ENCODE measurements at places on chromosomes 4 and X.
A peak's percentile ranks its signal among the peaks of the same experiment; 100 is the strongest.

DNA sequence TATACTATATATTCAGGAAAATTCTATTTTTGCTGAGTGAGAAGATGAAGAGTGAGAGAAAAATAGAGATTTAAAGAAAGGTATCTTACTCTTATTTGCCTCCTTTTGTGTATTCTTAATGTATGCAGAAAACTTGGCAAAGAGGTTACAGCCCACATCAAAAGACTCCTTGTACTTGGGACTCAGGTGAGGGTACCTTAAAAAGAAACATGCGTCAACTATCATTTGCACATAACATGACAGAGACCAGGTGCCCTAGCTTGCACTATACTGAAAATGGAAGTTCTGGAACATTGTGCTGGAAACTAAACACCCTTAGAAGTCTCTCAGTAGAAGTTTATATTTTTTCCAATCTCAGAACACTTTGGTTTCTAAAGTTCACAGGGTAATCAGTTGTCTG is 15.6 kb upstream of the RAB39B start:
- no peak for DNase-seq

DNA sequence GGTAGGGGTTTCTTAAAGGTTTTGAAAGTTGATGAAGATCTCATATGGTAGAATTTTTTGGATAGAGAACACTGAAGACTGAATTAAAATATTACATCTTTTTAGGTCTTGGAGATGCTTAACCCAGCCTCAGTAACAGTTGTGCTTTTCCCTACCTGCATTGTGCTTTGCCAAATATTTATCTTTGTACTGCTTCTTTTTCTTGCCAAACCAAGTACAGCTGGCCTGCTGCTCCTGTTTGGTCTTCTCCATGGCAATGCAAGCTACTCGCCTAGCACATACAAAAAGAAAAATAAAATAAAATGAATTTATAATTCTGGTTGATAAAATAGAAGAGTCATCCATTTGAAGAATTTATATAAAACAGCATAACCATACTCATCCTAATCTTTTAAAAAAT is 95.4 kb downstream of the NYX start:
- DNase-seq, result no peak

DNA sequence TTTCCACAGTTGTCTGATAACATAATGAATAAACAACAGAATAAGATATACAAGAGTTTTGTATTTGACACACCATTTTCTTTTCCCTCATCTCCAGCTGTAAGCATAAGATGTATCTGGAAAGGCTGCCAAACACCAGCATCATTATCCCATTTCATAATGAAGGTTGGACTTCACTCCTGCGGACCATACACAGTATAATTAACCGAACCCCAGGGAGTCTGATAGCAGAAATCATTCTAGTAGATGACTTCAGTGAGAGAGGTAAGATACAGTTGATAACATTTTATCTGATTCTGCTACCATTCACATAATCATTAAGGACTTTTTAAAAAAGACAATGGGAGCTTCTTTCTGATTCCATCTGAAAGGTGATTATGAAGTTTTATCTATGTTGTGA is 535.2 kb downstream of the GALNTL6 start:
- no peak for DNase-seq

DNA sequence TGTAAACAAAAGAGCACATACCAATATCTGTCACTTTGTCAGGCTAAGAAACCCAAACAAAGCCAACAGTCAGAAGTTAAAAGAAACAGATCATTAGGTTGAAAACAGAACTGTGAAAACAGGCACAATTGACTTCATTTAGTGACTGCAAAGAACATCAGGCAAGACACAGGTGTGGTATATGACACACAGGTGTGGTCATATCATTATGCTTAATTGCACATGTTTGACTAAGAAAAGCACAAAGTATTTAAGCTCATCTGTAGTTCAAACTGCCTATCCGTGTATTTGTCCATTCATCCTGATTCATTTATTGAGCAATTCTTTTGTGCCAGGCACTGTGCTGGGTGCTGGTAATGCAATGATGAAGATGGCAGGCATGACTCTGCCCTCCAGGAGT is 150.7 kb downstream of the DEFB131A start:
- DNase-seq, result no peak

- DNase-seq, result no peak
Observed at GRCh38 chrX:13254870-13255269, 65.0 kb downstream of the ATXN3L start.

DNA sequence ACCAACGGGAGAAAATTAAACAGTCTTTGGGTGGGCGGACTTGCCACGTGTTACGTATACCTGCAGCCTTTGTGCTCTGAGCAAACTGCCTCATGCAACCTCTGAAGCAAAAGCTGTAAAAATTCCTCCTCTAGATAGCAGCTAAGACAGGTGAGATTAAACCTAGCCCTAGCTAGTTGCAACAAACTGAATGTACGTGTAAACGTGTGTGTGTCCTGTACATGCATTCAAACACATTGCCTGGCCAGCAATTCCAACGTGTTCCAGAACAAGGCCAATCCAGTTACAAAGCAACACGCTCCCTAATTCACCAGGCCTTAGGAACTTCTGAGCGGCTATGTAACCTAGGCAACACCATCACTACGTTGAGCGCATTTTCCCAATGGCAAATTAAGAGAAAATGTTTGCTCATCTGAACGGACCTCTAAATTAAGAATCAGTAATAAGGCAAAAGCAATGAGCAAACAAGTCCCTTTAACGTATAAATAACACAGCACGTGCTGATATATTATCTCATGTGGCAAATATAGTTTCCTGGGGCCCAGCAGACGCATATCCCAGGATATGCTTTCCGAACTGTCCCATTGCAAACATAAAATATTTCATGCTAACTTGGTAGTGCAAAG is 792 bp downstream of the PPID start:
- peak; percentile 36 for DNase-seq

- no peak for DNase-seq
Observed at GRCh38 chrX:24506082-24506481, 41.0 kb downstream of the PDK3 start.

- DNase-seq, result no peak
Observed at GRCh38 chrX:69457756-69458155, 46.4 kb upstream of the NALF2 start.
